Stimulated activated memory B cell treated with anti-CD40 and anti-IgM and Interleukin-4, amounts not matched to agents 10 μg/mL and 1 μg/mL and 100 μg/mL, for 72 hours (primary cell): ENCODE measurements at places on chromosomes 6 and 20.
A peak's percentile ranks its signal among the peaks of the same experiment; 100 is the strongest.

DNA sequence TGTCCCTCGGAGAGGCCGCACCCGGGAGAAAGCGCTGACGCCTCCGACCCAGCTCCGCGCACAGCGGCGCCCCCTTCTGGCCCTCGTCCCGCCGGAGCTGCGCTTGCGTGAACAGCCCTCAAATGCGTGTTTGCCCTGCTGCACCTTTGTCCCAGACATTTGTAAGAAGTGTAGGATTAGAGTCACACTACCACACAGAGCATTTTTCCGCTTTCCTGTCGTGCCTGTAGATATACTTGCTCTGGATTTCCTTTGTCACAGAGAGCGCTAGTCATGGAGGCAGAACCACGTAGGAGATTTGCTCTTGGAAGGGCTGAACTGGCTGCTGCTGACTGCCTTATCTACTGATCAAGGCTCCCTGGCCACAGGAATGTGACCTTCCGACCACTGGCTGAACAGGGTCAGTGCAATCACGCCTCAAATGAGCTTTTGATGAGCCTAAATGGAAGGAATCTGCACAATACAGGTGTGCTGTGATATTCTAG, 62.3 kb downstream of the PAX1 start:
- H3K4me3 ChIP-seq = no peak overlapping the region
- no peaks in the 10 kb centered on the region for H3K27me3 ChIP-seq
- H3K27ac ChIP-seq = no peak overlapping the region
- ATAC-seq = no peak
- H3K4me1 ChIP-seq = no peaks in the 10 kb centered on the region

GRCh38 chr6:4319981-4320683, 184.8 kb upstream of the ECI2 start:
- H3K4me3 ChIP-seq = no peak overlapping the region
- no peak for ATAC-seq
- no peaks in the 10 kb centered on the region for H3K36me3 ChIP-seq
- peaks cover 16% of the 10 kb centered on the region for H3K4me1 ChIP-seq
- H3K27me3 ChIP-seq = peaks cover 13% of the 10 kb centered on the region
- no peak overlapping the region for H3K27ac ChIP-seq

DNA sequence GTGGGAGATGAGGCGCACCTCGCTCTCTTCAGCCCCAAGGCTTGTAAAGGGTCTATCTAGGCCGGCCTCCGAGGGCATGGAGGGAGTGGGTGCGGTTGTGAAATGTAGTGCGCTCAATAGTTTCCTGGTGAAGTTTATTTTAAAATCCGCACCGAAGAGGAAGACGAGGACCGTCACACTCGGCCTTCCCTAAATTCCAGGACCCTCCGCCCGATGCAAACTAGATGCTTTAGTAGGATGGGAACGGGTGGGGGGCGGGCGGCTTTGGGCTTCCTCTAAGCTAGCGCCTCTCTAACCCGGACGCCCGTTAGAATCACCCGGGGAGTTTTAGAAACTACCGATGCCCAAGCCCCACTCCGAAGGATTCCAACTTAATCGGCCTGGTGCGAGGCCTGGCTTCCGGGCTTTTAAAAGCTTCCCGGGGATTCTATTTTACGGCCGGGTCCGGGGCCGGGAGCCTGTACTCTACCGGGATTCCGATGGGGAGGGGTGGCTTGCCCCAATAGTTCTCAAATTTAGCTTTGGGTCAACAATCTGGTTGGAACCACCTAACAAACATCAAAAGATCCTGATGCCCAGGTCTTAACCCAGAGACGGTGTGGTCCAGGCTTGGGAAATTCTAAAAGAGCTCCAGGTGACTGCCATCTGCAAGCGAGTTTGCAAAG, 548 bp upstream of the BCAS4 start:
- peaks cover 5% of the 10 kb centered on the region for H3K36me3 ChIP-seq
- H3K4me1 ChIP-seq = peaks cover 30% of the 10 kb centered on the region
- ATAC-seq = no peak
- H3K27ac ChIP-seq = peak overlapping the region; percentile 86
- peak overlapping the region; percentile 63 for H3K4me3 ChIP-seq

DNA sequence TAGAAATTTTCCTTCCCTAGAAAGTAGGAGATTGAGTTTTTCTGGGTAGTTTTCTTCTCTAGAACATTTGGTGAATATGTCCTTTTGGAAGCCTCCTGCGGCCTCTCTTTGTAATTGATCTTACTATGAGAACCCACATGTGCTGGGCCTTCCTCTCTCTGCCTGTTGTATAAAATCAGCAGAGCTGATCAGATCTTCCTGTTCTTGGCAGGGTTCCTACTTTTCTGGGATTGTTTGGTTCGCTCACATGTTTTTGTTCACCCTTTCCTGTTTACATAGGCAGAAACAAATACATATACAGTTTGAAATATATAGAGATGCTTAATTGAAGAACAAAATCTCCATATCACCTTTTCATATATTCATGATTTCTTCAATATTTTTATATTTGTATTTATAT, 57.8 kb downstream of the IL22RA2 start:
- H3K36me3 ChIP-seq = no peaks in the 10 kb centered on the region
- ATAC-seq = no peak
- no peak overlapping the region for H3K27ac ChIP-seq
- H3K4me3 ChIP-seq = no peak overlapping the region

GRCh38 chr6:156988276-156989158, 211.3 kb downstream of the ARID1B start:
- peak overlapping the region; percentile 69 for H3K4me3 ChIP-seq
- no peaks in the 10 kb centered on the region for H3K36me3 ChIP-seq
- peak; percentile 92 for ATAC-seq
- peaks cover 70% of the 10 kb centered on the region for H3K4me1 ChIP-seq

GRCh38 chr6:107582086-107582485, 92.2 kb downstream of the SOBP start:
- no peak for ATAC-seq
- H3K27me3 ChIP-seq = no peaks in the 10 kb centered on the region
- no peaks in the 10 kb centered on the region for H3K36me3 ChIP-seq

DNA sequence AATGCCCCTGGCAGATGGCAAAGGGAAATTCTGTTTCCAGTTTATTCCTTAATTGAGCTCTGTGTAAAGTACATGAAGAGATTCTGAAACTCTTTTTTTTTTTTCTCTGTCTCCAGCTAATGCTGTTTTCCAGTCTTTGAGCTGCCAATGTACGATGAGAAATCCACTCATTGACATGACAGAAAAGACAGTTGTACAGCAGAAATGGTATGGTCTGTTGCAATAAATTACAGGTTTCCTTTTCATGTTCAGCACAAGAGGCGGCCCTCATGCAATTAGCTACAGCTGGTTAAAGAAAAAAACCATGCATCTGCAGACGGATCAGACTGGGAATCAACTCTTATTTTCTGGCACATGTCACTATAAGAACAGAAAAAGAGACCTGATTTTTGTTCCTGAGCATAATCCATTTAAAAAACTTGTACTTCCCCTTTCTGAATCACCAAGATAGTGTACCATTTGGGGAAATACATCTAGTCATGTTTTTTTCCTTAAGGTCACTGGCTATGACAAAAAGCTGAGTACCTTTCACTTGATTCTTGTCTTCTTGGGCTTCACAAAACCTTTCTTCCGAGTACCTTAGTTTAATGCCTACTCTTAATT, 289.8 kb upstream of the PREP start:
- peaks cover 19% of the 10 kb centered on the region for H3K4me1 ChIP-seq
- ATAC-seq = no peak
- peaks cover 5% of the 10 kb centered on the region for H3K36me3 ChIP-seq

- no peak for ATAC-seq
- peaks cover 9% of the 10 kb centered on the region for H3K4me1 ChIP-seq
- peaks cover 13% of the 10 kb centered on the region for H3K36me3 ChIP-seq
- H3K27ac ChIP-seq = no peak overlapping the region
- H3K27me3 ChIP-seq = peaks cover 18% of the 10 kb centered on the region
Observed at GRCh38 chr6:13243033-13243432, 85.3 kb downstream of the TBC1D7 start.

DNA sequence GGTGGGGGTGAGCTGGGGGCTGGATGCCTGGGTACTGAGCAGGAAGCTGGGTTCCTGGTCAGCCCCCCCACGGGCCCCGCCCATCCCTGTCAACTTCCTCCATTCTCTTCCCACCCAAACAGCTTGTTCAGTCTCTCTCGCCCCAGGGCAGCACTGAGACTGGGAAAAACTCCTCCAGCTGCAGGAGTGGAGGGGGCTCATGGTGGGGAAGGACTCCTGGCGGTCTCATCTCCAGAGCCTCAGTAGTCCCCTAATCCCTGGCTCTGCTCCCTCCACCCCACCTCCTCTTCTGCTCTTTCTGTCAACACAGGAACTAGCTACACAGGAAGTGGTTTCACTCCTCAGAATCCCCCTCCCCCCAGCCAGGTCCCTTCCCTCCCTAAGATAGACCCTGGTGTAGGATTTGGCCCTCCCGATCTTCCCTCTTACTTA, at the start of gene GPSM3:
Gene GPSM3 (minus strand): TSS at position 36 of the 432 bp plus-strand sequence. CDS start 130 bp downstream, outside the sequence.
- H3K4me1 ChIP-seq = peaks cover 65% of the 10 kb centered on the region
- H3K36me3 ChIP-seq = peaks cover 25% of the 10 kb centered on the region
- peak within 1 kb of the TSS; percentile 85 for H3K4me3 ChIP-seq

DNA sequence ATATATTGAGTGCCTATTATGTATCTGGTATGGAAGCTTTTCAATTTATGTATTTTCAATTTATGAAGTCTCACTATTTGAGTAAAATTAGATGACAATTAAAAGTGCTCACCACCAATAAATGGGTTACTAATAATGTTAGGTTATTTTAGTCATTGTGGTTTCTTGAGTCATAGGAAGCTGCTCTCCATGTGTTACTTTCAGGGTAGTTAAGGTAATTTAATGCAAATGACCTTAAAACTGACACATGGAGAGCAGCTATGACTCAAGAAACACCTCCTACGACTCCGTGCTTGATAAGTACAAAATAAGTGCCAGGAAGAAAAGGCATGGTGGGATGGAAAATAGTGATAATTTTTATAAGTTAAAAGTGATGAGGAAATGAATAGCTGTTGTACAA, 16.5 kb upstream of the TINAG start:
- no peaks in the 10 kb centered on the region for H3K36me3 ChIP-seq
- peaks cover 5% of the 10 kb centered on the region for H3K4me1 ChIP-seq
- peak; percentile 55 for ATAC-seq
- no peaks in the 10 kb centered on the region for H3K27me3 ChIP-seq
- H3K27ac ChIP-seq = no peak overlapping the region

- no peak overlapping the region for H3K4me3 ChIP-seq
- H3K27ac ChIP-seq = peak overlapping the region; percentile 27
- H3K36me3 ChIP-seq = peaks cover 24% of the 10 kb centered on the region
- peak; percentile 66 for ATAC-seq
- no peaks in the 10 kb centered on the region for H3K27me3 ChIP-seq
Observed at GRCh38 chr6:33702345-33702977, 9.0 kb downstream of the UQCC2 start.

- ATAC-seq = no peak
- no peak overlapping the region for H3K4me3 ChIP-seq
- no peaks in the 10 kb centered on the region for H3K27me3 ChIP-seq
- no peaks in the 10 kb centered on the region for H3K36me3 ChIP-seq
- no peaks in the 10 kb centered on the region for H3K4me1 ChIP-seq
- no peak overlapping the region for H3K27ac ChIP-seq
Observed at GRCh38 chr6:164695896-164696295, 613.5 kb downstream of the C6orf118 start.

- H3K4me3 ChIP-seq = no peak overlapping the region
- H3K27me3 ChIP-seq = no peaks in the 10 kb centered on the region
- no peaks in the 10 kb centered on the region for H3K4me1 ChIP-seq
- no peak overlapping the region for H3K27ac ChIP-seq
- no peaks in the 10 kb centered on the region for H3K36me3 ChIP-seq
Observed at GRCh38 chr6:51322505-51322904, 503.8 kb downstream of the TFAP2B start.

- H3K4me3 ChIP-seq = no peak overlapping the region
- H3K27ac ChIP-seq = no peak overlapping the region
- no peak for ATAC-seq
- no peaks in the 10 kb centered on the region for H3K36me3 ChIP-seq
- peaks cover 60% of the 10 kb centered on the region for H3K27me3 ChIP-seq
Observed at GRCh38 chr6:4381381-4381780, 246.0 kb upstream of the ECI2 start.

GRCh38 chr20:25508083-25508770, 77.1 kb downstream of the NINL start:
- no peaks in the 10 kb centered on the region for H3K27me3 ChIP-seq
- H3K27ac ChIP-seq = no peak overlapping the region
- no peak overlapping the region for H3K4me3 ChIP-seq

GRCh38 chr6:108733051-108733450, 115.2 kb upstream of the ARMC2 start:
- ATAC-seq = no peak
- H3K27ac ChIP-seq = no peak overlapping the region
- H3K27me3 ChIP-seq = peaks cover 8% of the 10 kb centered on the region
- peaks cover 9% of the 10 kb centered on the region for H3K4me1 ChIP-seq

GRCh38 chr6:155212106-155212505, 51.7 kb upstream of the CLDN20 start:
- ATAC-seq = no peak
- H3K27ac ChIP-seq = no peak overlapping the region
- no peak overlapping the region for H3K4me3 ChIP-seq
- peaks cover 4% of the 10 kb centered on the region for H3K4me1 ChIP-seq
- H3K36me3 ChIP-seq = peaks cover 6% of the 10 kb centered on the region

DNA sequence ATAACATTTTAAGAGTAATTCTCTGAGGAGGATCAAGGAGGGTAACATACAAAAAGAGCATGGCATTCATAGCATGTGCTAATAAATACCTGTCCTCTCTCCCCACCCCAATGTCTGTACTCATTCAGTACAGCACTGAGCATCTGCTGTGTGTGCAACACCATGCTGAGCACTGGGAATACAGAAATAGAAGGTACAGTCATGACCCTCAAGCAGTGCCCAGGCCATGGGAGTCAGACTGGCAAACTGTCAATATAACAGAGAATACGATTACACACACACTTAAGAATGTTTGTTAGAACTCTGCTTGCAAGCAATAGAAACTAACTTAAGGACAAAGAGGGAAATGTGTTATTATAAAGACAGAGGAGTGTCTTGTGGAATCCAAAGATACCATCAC, 24.7 kb upstream of the ZFAND3 start:
- H3K27ac ChIP-seq = no peak overlapping the region
- no peaks in the 10 kb centered on the region for H3K36me3 ChIP-seq
- H3K27me3 ChIP-seq = no peaks in the 10 kb centered on the region
- ATAC-seq = no peak

DNA sequence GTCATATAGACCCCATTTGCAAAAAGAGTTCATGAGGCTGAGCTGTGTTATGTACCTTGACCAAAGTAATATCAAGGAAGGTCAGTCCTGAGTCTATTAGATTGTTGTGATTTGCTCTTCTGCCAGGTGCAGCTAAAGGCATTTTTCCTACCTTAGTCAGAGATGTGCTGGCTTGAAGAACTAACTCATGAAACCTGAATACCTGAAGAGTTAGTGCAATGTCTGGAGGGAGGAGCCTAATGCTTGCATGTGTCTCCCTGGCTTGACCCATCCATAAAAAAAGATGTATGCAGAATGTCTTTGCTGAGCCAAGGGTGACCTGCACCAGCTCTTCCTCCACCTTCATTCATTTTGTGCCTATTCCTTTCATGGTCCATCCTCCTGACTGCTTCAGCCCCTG, 742.0 kb downstream of the KIF16B start:
- no peaks in the 10 kb centered on the region for H3K36me3 ChIP-seq
- H3K27me3 ChIP-seq = peaks cover 8% of the 10 kb centered on the region
- ATAC-seq = no peak
- no peak overlapping the region for H3K27ac ChIP-seq
- no peaks in the 10 kb centered on the region for H3K4me1 ChIP-seq
- H3K4me3 ChIP-seq = no peak overlapping the region
